Kasumi-1 (cell line): ENCODE measurements at places on chromosomes 7 and 10.

DNA sequence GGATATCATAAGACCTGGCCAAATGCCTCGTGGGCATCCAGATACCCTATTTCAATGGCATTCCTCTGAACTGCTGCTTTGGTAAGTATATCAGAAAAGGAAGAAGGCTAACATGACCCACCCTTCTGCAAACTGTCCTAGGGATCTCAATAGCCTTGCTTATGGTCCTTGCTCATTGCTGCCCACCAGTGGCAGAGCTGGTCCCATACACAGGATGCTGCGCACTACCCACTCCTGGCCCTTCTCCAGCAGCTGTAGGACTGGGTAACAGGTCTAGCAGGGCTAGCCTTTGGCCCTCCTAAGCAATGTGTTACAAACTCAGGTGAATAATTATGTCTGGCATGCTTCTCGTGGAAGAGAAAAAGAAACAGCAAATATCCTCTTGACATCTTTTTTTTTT is 72.5 kb downstream of the C10orf90 start:
- peak; percentile 31 for DNase-seq

DNA sequence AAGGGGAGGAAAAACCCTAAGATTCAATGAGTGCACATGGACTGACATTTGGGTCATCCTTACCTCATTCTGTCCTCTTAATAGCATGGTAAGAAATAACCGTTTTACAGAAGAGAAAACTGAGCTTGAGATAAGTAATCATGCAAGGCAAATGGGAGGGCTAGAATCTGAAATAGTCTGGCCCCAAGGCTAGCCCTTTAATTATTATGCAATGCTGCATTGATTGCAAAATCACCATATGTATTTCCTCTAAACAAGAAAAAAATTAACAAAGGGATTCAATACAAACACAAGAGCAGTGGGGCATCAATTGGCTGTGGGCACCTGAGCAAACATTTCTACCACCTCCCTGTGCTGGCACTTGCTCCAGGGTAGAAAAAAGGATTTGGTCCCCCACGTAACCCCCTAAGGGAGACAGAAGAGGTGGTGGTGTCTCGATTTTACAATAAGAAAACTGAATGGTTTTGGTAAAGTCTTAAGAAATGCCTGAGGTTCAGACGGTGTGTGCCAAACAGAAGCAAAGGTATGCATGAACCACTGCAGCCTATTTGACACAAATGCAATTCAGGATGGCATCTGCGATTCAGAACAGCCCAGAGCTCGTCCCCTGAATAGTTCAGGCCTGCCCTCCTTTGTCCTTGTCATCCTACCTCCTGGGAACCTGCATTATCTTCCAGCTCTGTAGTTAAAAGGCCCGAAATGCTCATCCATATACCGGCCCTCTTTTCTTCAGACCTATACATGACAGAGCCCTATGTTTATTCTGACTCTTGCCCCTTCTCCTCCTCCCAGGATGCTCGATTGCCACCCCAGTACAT is 23.6 kb downstream of the PIP4K2A start:
- DNase-seq, result no peak

GRCh38 chr10:1402016-1402770 is 335.1 kb downstream of the ADARB2 start:
- no peak for DNase-seq

- no peak for DNase-seq
These were observed 3.3 kb upstream of the OR6V1 start for GRCh38 chr7:143048827-143049226.

- no peak for DNase-seq
These were observed 111.3 kb upstream of the PODXL start for GRCh38 chr7:131667699-131668098.

DNA sequence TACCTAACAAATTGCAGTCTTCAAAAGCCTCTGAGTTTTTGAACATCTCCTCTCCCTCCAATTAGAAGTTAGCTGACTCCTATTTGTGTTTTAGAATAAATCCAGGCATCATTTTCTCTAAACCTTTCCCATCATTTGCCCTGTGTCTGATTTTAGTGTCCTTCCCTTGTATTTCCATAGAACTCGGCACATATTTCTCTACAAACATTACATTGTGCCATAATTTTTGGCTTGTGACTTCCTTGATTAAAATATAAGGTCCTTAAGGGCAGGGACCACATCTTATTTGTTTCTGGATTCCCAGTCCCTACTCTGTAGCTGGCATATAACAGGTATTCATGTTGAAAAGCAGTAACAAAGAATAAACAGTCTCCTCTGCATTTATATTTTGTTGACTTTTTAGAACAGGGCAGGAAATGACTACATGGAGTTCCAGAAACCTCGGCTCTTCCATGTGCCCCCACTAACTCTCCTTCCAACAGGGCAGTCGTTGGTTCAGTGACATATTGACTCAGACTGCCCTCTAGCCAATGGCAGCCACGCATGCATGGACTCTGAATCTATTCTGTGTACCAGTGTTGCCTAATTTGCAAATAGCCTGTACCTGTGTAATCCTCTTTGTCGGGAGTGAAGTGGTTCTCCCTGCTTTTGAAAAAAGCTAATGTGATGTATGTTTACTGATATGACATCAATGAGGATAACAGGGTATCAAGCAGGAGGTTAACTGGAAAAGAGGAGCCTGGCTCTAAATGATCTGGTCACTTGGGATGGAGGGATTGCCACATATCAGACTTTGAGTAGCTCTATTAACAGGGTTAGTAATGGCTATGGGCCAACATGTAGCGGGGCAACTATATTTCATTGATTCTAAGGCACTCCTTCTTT is 19.8 kb upstream of the CPN1 start:
- no peak for DNase-seq

DNA sequence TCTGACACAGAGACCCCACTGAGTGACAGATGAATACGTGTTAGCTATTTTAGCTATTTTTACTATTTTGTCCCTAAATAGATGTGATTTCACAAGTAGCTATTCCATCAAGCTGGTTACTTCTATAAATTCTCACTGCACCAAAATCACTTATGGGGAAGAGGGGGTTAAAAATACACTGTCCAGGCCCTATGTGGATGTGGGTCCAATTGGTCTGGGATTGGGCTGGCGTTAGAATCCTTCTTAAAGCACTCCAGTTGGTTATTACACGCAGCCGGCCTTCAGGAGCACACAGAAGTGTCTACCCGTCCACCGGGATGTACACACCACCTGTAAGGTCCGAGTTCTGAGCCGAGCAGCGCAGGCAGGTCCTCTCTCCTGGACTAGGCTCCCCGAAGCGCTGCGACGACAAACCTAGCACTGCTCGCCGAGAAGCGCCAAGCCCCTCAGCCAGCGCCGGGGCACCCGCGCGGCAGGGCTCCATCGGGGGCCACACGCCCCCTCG is 222.3 kb upstream of the MKLN1 start:
- DNase-seq, result no peak

DNA sequence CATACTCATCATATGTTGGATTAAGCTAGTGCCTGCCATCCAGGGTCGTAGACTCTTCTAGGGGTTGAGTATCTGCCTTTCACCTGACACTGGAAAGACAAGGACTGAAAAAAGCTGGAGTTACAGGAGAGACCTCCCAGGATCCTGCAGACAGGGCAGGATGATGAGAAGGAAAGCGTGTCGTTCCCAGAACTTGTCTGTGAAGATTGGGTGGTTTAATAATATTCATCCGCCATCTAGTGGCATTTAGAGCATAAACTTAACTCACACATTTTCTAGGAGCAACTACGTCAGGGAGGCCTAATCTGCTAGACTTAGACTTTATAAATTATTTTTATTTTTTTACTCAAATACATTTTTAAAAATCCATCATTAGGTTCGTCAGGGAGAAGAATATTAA is 59.6 kb downstream of the ADRB1 start:
- DNase-seq, result peak; percentile 86

GRCh38 chr7:2876031-2876731 is 32.1 kb upstream of the GNA12 start:
- DNase-seq, result no peak

GRCh38 chr7:18965657-18966056 is 151.8 kb downstream of the TWIST1 start:
- DNase-seq, result no peak

DNA sequence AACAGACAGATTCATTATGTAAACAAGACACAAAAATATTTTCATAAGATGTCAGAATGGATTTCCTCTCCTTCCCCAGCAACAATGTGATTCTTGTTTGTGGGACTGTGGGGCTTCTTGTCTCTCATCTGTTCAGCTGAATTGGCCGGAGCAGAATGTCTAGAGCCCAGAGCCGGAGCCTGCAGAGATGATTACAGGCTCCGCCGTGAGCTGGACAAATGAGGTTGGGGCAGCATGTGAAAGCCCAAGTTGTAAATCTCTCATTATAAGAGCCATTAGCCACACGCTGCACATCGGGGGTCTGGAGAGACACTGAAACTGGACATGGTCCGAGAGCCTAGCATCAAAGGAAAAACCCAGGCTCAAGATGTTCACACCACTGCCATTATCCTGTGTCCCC is 137.0 kb upstream of the ADAM12 start:
- no peak for DNase-seq

DNA sequence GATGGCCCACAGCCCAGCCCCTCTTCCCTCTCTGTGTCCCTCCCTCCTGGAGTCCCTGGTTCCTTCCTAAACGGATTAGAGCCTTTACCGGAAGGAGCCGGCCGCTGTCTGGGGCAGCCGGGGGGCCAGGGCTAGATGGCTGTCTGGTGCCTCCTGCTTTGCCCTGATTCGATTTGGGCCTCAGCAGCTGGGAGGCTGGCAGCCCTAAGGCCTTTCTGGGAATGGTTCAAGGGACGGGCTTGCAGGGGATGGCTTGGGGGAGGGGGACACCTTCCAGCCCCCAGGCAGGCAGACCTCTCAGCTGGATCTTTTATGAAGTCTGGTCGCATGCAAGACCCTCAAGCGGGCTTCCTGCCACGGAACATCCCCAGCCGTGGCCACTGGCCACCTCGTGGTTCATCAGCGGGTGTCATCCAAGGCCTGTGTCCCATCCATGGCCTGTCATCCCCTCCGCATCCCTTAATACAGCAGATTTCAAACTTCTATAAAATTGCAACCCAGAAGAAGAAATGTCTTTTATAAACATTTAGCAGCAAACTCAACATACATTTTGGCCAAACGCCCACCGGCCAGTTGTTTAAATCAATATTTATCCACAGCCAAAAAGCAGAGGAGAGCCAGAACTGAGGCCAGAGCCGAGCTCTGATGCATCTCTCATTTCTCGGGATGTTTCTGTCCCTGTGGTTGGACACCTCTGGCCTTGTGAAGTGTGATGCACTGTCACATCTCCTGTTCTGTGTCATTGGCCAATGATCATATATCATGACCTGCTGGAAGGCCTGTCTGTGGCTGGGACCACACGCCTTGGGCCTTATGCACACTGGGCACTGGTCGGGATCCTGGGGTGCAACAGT is 52.0 kb downstream of the GTF2IRD1 start:
- DNase-seq, result no peak

GRCh38 chr10:5551531-5552375 is 27.0 kb downstream of the CALML3 start:
- DNase-seq, result no peak

GRCh38 chr7:136234040-136234439 is 256.9 kb upstream of the MTPN start:
- no peak for DNase-seq

DNA sequence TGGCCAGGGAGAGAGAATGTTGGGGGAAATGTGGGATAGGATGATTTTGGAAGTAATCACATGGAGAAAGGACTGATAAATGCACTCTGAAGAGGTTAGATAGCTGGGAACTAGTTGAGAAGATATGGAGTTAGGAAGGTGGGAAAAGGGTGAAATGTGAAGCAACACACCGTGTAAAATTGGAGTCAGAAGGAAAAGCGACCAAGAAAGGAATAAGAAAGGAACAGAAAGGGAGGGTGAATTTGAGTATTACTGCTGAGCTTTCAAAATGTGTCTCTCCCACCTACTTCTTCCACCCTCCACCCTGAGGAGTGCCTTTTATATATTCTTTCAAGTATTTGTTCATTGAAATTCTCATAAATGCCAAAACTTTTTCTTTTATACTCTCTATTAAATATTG is 171.8 kb downstream of the BMPER start:
- no peak for DNase-seq

DNA sequence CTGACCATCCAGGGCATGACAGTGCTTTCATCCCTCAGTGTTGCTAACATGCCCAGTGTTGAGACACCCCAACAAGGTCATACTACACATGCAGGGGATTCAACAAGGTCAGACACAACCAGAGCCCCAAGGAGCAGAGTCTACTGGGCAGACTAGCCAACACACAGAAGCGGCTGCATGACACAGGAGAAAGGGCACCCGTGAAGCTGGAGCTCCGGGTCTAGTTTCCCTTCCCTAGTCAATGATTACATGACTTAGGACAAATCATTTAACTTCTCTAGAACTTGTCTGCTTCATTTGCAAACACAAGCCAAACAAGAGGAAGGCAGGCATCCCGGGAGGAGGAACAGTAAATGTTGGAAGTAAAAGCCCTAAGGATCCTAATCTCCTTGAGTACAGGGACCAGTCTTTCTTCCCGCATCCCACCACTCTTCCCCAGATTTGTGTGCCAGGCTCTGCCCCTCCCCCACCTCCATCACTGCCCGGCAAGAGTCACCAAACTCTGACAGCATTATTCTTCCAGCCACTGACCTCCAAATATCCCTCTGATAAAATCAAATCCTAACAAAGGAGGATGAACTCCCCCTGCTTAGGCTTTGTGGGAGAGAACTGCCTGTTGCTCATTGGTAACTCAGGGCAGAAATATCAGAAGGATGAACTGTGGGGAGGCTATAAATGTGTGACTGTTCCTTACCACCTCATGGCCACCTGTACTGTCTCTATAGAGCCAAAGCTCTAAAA is 104.3 kb downstream of the KCNMA1 start:
- DNase-seq, result no peak

GRCh38 chr10:44913350-44914081 is 2.4 kb downstream of the TMEM72 start:
- peak; percentile 98 for DNase-seq

GRCh38 chr7:40839881-40840280 is 705.1 kb downstream of the SUGCT start:
- no peak for DNase-seq
